ENCODE measurements at places on chromosomes 16 and 17.

DNA sequence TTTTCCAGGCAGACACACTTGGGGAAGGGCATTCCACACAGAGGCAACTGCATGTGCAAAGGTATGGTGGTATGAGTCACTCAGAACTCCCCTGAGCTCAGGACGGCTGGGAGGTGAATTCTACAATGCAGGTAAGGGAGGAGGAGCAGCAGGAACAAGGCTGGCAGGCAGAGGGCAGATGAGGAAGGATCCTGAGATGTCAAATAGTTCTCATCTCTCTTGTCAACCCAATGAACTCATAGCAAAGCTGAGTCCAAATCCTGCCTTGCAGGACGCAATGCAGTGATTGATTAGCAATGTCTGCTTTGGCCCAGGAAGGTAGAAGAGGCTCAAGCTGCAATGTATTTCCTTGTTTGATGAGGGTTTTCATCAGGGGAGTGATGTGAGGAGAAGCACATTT, 243.5 kb downstream of the XYLT1 start:
- DNase-seq: no peak

- DNase-seq: no peak
Measured at GRCh38 chr16:62549875-62550274, 513.6 kb upstream of the CDH8 start.

DNA sequence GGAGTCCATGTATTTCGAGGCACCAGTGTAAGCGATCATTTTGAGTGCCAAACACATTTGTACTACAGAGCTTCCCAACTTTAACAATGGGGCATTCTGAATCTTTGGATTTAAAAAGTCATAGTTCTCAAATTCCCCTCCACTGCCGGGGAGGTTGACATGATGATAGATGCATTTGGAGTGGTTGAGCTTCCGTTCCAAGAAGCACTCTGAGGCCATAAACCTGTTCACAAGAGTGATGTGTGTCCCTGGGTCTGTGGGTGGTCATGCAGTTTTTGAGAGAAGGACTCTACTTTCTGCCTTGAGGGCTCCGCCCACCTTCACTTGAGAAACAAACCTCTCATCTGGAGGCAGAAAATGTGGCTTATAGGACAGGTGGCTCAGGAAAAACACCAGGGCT, 43.7 kb downstream of the IRX5 start:
- no peak for DNase-seq

DNA sequence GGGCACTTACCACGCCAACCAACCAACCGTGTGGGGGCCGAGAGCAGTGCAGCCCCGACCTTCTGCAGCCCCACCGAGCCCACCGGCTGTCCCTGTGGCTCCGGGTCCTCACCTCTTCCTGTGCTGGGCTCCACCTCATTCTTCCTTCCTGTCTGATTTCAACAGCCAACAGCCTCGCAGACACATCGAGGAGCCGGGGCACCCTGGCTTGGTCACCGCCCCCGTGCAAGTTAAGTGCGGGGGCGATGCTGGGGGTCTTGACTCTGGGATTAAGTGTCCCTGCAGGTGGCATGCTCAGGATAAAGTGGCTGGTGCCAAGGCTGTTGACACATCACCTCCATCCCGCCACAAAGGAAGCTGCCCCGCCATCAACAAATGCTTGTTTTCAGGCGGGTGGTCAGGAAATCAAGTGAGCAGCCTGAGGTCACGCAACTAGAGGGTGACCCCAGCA, at the start of gene NLRC3:
NLRC3 (minus strand) TSS at position 102 of the 451 bp plus-strand sequence. CDS start 12,367 bp downstream, outside the sequence.
- DNase-seq: peak; percentile 34

DNA sequence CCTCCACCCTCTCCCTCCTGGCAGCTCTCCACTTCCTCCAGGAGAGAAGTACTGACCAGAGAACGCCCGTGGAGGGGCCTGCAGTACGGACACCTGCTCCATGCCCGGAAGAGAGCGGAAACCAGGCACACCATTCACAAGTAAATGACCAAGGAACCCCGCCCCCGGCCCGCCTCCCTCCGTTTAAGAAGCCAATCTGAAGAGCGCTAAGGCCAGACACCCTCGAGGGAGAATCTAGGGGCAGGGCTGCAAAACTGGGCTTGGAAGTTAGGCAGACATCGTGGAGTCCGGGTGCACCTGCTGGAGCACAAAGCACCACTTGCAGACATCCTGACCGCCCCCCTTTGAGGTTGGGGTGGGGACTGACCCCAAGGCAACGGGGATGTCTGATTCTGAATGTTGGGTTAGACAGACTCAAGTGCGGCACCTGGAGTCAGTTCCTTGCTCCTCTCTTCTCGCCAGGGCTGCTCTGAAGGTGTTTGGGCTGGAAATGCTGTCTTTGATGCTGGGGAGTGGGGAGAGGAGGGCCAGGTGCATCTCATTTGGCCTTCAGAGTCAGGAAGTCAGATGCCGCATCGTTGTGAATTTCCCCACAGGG, 964 bp upstream of the FAAP100 start:
- DNase-seq: peak; percentile 70

DNA sequence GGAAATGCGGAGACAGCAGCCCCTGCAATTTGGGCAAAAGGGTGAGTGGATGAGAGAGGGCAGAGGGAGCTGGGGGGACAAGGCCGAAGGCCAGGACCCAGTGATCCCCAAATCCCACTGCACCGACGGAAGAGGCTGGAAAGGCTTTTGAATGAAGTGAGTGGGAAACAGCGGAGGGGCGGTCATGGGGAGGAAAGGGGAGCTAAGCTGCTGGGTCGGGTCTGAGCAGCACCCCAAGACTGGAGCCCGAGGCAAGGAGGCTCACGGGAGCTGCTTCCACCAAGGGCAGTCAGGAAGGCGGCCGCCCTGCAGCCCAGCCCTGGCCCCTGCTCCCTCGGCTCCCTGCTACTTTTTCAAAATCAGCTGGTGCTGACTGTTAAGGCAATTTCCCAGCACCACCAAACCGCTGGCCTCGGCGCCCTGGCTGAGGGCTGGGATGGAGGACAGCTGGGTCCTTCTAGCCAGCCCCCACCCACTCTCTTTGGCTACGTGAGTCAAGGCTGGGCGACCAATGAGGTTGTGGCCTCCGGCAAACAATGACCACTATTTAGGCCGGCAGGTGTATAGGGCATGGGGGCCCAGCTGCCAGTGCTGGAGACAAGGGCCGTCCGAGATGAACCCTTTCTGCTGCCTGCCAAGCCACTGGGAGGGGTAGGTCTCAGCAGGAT, 507 bp downstream of the SERPINF1 start:
- no peak for DNase-seq

DNA sequence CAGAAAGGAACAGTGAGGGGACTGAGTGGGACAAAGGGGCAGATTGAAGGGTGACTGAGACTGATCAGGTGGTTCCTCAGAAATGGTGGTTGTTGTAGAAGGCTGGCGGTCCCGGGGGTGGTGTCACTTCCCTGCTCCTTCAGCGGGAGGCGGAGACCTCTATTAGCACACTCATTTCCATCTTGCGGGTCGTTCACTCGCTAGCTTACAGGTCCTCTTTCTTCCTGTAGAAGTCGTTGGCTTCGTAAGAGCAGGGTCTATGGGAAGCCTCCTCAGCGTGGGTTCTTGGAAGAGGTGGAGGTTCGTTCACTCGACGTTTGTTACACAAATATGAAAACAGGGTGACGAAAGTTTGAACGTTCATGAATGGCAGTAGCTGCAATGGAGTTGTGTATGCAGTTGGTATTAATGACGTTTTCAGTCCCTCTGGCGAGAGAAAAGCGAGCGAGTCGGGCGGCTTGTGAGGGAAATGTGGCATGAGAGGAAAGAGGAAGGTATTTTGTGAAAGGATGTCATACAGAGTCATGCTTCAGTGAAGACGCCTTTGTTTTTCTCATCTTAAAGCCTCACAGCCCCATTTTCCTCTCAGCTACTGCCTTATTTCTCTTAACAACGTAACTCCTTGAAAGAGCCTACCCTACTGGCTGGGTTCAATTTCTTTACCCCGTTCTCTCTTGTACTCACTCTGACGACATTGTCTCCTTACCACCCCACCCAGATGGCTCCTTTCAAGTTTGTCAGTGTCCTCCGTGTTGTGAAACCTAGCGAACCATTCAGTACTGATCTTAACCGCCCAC, 667 bp downstream of the EFCAB13 start:
- DNase-seq: peak; percentile 15

DNA sequence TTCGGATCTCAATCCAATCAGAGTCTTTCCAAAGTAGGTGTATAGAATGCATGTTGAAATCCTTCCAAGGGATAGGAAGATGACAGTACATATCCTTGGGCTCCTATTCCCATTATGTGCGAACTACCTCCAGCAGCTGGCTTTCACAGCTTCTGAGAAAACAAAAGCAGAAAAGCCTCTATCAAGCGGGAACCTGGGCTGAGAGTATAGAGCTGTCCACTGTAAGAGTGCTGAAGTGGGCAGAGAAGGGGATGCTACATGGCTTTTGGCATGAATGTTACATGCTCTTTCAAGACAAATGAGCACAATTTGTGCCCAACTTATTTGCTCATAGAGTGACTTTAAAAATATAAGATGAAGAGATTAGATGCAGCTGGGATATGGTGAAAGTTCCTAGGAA, 993.5 kb downstream of the CDH8 start:
- DNase-seq: no peak

GRCh38 chr16:57299009-57299718, 14.7 kb upstream of the PLLP start:
- DNase-seq: no peak

DNA sequence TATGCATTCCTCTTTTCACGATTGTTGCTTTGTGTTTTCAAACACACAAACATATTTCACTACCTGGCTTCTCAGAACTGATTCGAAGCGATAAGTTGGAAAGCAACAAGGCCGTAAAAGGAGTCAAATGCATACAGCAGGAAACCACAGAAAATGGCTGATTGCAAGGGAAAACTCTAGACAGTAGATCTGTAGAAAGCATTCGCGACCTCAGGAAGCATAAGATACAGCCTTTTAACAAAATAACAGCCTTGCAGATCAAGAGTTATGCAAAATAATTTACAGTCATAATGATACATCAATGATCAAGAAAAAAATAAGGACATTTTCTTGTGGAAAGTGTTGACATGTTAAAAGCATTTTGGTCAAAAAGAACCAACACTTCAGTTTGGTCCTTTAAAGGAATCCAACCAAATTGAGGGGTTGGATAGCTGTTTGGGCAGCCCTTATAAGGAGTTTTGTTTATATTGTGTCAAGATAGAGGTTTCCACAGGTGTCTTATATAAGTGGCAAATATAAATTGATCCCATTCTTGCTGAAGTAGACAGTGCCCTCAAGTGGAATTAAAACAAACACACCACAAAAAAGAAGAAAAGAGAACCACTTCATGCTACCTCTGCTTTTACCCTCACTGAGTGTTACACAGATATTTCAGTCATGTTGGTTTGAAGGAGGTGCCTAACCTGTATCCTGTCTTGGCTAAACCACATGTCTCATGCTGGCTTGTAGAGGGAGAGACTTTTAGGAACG, 5.5 kb downstream of the CYLD start:
- DNase-seq: no peak

GRCh38 chr16:12087901-12088421, 111.4 kb downstream of the SNX29 start:
- DNase-seq: no peak

- DNase-seq: no peak
Measured at GRCh38 chr17:61459939-61460718, 7.9 kb downstream of the TBX4 start.

DNA sequence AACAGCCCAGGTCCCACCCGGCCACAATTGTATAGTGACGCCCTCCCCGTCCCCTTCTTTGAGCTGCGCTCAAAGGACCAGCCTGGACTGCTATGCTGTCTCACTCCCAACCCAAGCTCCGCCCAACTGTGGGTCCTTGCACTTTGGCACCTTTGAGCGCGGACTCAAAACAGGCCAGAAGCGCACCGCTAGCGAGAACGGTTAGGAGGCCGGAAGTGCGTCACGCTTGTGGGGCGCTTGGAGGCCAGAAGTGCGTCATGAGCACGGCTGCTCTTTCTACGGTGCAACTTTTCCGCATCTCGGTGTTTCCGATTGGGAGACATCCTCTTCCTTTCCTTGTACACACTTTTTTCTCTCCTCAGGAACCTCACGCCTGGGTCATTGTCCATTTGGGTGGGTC, at the start of gene ZNF19:
ZNF19 (minus strand) TSS at position 203 of the 400 bp plus-strand sequence. CDS start 7,210 bp downstream, outside the sequence.
- no peak for DNase-seq

DNA sequence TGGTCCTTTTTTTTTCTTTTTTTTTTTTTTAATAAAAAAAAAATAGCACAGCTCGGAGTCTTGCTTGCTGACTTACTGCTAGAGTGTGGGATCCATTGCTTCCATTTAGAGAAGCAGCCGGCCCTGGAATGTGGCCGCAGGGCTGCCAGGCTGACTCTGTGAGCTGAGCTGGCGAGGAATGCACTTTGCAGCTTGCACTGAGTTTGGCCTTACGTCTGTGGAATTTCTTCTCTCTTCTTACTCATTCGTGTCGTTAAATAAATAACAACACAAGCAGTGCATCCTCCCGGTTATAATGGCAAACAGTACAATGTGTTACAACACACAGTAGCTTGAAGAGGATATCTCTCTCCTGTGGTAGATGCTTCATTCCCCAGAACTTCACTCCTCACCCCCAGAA, 69.2 kb downstream of the PRKCB start:
- no peak for DNase-seq

GRCh38 chr17:58367461-58367860, 15.5 kb upstream of the SUPT4H1 start:
- no peak for DNase-seq

- DNase-seq: no peak
Measured at GRCh38 chr17:10013365-10014112, 108.5 kb upstream of the RCVRN start.

DNA sequence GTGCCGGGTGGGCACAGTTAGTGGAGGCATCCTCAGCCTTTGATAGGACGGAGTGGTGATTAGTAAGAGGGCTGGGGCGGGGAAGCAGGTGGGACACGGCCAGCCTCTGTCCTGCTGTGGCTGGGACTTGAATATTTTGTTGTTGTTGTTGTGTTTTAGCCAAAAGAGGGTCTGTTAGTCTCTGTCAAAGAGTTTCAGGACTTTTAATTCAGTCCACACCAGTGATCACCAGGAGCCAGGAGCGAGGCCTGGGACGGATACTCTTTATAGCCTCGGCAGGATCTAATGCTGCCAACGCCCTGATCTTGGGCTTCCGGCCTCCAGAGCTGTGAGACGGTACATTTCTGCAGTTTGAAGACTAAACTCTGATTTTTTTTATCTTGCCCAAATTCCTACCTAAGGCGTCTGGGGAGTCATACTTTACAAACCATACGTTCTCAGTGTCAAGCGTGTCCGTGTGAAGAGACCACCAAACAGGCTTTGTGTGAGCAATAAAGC, 2.9 kb upstream of the RNF213 start:
- DNase-seq: no peak

DNA sequence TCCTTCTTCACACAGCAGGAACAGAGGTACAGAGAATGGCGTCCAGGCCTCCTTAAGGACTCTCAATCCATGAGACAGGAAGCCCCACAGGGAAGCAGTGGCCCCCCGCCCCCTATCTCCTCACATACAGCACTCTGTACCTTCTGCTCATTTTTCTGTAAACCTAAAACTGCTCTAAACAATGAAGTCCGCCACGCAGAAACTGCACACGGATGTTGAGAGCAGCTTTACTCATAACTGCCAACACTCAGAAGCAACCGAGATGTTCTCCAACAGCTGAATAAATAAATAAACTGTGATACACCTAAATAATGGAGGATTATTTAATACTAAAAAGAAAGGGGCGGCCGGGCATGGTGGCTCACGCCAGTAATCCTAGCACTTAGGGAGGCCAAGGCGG, 9.9 kb downstream of the TBC1D16 start:
- no peak for DNase-seq

GRCh38 chr16:57071831-57072582, 20.4 kb upstream of the CPNE2 start:
- DNase-seq: no peak

GRCh38 chr16:83137326-83137781, 510.6 kb downstream of the CDH13 start:
- peak; percentile 52 for DNase-seq

GRCh38 chr17:39928858-39929645, 1.5 kb downstream of the LRRC3C start:
- no peak for DNase-seq

Data from T-helper 1 cell (primary cell).